ENCODE measurements at places on chromosomes 7 and 10.

DNA sequence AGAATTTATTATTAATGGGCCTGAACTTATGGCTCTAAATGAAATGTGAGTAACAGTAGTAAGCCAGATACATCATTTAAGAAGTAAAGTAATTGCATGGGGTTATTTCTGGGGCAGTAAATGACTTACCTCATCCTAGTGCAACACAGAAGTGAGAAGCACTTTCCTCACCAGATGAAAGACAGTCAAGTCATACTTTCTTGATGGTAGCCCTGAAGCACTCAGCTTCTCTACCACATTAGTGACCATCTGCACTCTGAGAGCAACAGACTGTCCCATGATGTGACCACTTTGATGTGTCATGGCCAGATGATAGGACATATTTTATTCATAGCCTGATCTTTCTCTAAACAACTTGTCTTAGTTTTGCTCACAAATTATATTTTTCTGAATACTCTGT, 369.5 kb upstream of the PHF14 start:
- no peak for DNase-seq

- no peak for DNase-seq
Measured at GRCh38 chr7:47233996-47234395, 347.9 kb downstream of the TNS3 start.

DNA sequence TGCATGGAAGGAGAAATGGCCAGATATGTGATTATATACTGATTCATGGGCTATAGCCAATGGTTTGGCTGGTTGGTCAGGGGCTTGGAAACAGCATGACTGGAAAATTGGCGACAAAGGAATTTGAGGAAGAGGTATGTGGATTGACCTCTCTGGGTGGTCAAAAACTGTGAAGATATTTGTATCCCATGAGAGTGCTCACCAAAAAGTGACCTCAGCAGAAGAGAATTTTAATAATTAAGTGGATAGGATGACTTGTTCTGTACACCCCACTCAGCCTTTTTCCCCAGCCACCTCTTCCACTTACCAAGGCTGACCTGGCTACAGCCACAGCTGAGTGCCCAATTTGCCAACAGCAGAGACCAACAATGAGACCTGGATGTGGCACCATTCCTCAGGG, 146.7 kb downstream of the GPR37 start:
- DNase-seq = no peak

DNA sequence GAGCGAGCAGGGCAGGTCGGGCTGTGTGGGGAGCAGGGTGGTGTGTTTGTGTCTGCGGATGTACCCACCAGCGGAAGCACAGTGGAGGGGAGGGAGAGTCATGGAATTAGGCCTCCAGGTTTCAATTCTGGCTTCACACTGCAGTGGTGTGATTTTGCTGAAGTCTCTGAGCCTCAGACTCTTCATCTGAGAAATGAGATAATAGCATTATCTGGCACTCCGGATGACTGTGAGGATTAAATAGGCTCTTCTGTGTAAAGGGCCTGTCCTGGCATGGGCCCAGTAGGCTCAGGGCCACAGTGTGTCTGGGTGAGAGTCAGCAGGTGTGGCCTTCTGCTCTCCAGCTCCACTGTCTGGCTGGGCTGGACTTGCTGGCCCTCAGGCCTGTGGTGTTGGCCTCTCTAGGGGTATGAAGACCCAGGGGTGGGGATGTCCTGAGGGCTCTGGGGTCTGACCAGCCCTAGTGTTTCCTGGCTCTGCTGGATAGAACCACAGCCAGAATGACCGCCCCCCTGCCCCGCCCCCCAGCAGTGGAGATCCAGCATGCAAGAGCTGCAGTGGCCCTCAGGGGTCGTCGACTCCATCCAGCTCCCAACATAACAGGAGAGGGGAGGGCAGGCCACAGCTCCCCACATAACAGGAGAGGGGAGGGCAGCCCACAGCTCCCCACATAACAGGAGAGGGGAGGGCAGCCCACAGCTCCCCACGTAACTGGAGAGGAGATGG, 178.6 kb downstream of the RPS24 start:
- no peak for DNase-seq

DNA sequence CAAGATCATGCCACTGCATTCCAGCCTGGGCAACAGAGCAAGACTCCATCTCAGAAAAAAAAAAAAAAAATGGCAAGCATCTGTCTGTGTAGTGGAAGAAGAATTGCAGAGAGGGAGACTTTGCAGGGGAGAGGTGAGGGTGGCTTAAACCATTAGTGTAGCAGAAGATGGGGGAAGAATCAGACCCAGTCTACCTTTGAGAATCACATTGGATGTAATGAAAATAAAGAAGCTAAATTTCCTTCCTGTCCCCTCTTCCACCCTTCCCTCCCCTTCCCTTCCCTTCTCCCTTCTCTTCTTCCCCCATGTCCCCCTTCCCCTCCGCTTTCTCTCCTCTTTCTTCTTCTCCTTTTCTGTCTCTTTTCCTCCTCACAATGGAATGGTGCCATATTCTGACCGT, 180.8 kb upstream of the SVIL start:
- DNase-seq = no peak

DNA sequence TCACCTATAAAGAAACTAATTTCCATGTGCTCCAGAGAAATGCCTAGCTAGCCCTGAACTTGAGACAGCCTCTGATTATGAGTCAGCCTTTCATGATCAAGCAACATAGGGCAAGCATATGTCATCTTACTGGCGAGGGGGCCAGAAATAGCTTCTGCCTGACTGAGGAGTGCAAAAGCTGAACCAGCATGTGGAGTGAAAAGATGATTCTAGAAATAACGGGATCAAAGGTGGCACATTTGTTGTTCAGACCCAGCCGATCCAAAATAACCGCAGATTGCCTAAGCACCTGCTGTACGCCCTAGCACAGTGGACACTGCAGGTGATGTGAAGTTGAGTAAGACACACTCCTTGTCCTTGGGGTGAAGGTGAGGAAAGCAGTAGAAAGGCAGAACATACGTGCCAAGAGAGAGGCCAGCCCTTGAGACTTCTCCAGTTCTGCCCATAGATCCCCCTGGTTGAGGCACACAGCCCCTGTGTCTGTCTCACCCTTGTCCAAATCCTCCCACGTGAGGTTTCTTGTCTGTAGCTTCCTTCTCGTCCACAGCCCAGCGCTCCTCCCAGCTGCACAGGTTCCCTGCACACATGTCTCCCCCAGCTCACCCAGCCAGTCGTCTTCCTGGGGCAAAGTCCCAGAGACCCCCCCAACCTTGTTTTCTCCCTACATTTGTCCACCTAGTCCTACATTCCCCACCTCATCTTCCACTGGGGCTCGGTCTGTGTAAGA, 2.8 kb upstream of the BCL7B start:
- DNase-seq = no peak

DNA sequence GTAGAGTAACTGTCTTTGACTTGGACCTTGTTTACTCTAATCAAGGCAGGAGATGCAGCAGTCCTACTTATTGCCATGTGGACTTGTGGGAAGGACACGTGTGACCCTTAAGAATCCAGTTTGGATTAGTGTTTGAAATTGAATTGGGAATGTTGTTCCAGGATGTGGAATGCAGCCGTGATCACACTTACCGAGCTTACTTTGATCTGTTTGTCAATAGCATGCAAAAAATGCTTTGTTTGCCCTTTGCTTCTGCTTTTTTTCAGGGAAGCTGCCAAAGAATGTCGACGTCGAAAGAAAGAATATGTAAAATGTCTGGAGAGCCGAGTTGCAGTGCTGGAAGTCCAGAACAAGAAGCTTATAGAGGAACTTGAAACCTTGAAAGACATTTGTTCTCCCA, 84.7 kb downstream of the CREM start:
- no peak for DNase-seq

DNA sequence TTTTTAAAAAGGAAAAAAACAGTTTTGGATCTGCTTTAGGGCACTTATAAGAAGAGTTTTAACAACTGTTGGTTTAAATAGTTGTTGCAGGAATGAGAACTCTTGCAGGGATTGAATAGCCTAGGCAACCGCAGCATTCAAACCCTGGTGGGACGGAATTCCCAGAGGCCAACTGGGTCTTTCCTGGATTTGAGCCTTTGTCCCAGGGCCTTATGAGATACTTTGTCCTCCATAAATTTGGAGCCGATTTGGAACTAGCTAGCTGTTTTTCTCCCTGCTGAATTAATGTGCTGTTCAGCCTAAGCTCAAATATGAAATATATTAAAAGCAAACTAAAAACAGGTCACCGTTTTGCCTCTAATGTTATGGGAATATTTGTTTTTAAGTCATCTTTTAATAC, 109.6 kb downstream of the LRMDA start:
- DNase-seq = no peak
